ENCODE measurements at places on chromosomes 2 and 18.

- DNase-seq: no peak
Observed at GRCh38 chr2:64108666-64109241, 35.5 kb downstream of the PELI1 start.

DNA sequence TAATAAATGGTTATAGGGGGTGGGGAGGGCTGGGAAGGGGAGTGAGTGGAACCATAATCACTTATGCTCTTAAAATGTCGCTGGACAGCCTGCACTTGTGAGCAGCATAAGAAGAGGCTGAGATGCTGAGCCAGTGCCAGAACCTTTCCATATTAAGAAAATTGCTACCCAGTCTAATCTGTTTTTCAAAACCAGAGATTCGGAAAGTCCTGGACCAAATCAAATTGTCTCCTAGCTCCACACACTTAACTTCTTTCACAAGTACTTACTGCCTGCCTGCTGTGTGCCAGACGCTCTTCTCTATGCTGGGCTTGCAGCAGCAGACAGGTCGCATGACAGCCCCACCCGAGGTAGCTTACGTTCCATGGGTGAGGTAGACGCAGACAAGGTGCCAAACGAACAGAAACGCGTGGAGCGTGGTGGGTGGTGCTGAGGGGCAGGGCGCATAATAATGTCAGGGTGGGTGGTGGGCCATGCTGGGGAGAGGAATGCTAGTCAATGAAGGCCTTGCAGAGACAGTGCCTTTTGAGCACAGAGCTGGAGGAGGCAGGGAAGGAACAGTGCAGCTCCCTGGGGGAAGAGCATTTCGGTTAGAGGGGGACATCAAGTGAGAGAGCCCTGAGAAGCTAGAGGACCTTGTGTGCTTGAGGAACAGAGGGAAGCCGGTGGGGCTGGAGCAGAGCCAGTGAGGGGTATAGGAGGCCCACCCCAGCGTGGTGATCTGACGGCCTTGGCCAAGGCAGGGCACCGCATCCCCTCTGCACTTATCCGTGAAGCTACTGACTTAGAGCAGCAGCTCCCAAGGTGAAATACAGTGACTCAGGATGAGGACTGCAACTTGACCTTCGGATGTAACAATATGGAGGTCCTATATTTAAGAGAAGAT, 123.5 kb upstream of the DAPL1 start:
- no peak for DNase-seq

GRCh38 chr2:234427081-234428061, 69.5 kb downstream of the ARL4C start:
- no peak for DNase-seq

- DNase-seq: no peak
Observed at GRCh38 chr2:170550501-170550900, 164.6 kb upstream of the SP5 start.

DNA sequence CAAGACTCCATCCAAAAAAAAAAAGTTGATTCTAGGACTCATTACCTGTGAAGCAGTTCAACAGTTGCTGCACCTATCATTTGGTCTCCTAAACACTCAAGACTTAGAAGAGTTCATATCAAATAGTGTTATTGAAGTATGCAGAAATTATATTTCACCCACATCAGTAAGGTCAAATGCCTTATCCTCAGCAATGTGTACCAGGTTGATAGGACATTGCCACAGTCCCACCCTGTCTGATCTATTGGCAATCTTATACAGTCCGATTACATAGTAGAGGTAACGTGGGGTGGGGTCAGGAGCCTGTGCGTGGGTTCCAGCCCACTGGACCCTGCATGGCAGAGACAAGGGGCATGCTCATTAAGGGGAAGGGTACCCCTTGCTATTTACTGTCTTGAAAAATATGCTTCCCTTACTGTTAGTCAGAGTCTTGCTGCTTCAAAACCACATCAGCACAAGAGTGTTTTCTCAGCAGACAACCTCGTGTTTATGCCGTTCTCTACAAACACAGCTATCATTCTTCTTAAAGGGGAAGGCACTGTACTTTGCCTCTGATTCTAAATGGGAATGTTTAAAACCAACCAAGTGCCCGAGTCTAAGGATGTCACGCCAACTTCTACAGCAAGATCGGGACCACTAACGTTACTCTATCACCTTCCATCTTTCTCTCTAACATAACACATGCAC, 115.2 kb downstream of the MTCL1 start:
- no peak for DNase-seq
